Fibroblast of skin of back (primary cell): ENCODE measurements at places on chromosomes 5 and 9.

DNA sequence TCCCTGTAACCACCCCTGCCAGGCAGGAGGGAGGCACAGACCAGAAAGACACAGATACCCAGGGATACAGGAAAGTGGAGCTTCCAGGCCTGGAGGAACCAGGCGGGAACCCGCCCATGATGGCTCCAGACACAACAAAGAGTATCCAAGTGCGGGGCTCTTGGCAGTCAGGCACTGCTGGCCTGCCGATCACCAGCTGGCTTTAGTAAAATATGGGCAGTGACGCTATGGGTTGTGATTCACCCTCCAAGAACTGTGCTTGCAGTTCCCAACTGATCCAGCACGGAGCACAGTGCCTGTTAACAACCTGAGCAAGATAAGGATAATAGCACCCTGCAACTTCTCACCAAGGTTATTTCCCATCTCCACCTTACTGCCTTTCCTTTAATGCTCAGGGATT is 463.3 kb downstream of the IRX1 start:
- peak; percentile 13 for DNase-seq

DNA sequence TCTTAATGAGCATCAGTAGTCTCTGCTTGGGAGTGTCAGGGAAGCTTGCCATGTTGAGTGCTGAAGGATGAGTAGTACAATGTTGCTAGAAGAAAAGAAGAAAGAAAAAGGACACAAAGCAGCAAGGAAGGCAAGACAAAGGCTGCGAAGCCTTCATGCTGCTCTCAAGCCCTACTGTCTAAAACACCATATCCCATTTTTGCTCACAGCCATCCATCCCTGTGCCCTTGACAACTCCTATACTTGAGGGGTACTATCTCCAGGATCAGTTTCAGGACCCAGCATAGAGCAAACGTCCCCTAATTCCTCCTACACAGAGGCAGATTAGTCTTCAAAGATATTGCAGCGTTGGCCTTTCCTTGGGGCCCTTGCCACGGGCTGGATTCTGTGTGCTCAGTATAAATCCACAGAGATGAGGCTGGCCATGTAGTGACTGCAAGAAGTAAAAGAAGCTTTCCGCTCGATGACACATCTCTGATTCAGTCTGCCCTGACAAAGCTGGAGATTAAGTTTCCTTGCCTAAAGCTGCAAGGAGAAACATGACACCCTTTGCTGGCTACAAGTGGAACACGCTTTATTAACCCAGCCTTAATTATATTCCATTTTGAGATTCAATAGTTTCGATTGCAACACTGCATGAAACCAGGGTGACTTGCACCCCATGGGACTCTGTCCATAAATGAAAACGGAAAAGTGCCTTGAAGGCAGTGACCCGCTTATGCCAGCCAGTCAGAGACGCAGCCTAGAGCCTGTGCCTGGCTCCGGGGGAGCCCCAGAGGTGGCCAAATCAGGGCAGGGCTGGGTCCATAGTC is 304.6 kb downstream of the ACTL7B start:
- DNase-seq, result peak; percentile 91

- DNase-seq, result no peak
Measured at GRCh38 chr9:89284076-89284475, 26.9 kb upstream of the CKS2 start.

DNA sequence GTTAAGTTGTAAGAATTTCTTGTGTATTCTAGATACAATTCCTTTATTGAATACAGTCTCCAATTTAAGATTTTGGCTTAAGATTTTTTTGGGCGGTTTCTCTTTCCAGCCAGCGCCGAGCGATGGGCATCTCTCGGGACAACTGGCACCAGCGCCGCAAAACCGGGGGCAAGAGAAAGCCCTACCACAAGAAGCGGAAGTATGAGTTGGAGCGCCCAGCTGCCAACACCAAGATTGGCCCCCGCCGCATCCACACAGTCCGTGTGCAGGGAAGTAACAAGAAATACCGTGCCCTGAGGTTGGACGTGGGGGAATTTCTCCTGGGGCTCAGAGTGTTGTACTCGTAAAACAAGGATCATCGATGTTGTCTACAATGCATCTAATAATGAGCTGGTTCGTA is 278.7 kb upstream of the TARS1 start:
- no peak for DNase-seq

DNA sequence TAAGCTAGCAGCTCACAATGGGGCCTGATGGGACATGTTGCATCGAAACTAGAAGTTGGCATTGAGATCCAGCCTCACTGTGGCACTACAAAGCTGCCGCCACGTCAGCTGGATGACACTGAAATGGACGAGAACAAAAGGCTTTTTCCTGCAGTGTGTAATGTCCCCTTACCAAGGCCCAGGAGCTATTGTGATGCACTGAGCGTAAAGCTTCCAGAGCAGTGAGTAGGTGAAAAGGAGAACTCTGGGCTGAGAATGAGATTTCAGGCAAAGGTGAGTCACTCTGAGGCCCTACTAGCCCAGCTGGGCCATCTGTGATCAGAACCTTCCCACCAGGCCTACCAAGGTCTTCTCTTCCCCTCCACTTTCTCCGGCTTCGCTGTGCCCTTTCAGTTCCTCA is 528.1 kb upstream of the KLF4 start:
- no peak for DNase-seq

DNA sequence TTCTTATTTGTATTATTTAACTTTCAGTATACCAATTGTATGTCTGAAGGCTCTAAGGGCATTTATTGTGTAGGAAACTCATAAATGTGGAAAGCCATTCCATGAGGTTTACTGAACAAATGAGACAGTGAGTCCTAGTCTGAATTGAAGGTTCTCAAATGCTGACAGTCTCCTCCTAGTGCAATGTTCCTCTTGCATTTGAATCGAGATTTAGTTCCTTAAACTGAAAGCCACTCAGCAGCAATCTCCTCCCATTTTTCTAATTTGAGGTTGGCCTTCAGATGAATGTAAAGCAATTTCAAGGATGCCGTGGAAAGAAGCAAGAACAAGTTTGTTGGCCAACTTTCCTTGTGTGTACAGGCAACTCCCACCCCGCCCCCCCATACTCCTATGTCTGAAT is 493.2 kb upstream of the KLF4 start:
- DNase-seq, result no peak

DNA sequence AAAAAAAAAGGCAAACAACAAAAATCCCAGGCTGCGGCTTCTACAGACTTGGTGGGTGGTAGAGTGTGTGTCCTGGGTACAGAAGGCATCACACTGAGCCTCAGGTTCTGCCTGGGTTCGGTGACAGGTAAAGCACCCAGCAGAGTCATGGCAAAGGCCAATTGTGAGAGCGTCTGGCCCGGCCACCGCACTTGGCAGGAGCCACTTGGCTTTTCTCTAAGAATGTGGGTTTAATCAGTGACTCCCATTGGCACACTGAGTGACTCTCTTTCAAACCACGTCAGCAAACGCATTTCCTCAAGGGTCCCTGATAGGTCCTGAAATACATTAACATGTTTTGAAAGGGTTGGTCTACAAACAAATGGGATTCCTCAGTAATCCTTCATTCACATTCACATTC is 17.0 kb downstream of the COL23A1 start:
- no peak for DNase-seq

DNA sequence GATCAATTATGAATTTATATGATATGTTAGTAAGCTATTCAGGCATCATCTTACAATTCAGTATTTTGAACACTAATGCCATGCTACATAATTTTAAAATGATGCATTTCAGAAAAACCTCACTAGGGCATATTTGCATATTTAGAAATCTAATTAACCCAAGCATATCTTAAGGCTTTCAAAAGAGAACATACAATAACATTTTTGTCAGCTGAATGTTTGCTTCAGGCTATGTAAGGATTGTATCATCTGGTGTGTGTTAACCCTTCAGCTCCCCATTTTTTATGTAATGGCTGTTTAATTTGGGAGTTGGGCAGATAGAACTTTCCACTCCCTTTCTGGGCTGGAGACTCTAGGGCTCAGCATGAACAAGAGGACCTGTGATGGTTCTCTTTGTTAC is 299.1 kb upstream of the EFNA5 start:
- DNase-seq, result peak; percentile 45

- no peak for DNase-seq
Measured at GRCh38 chr5:173205916-173206315, 29.1 kb downstream of the NKX2-5 start.

- DNase-seq, result no peak
Measured at GRCh38 chr9:78358329-78359051, 61.6 kb downstream of the PSAT1 start.

GRCh38 chr9:114155995-114156656 is 789 bp downstream of the COL27A1 start:
- no peak for DNase-seq

DNA sequence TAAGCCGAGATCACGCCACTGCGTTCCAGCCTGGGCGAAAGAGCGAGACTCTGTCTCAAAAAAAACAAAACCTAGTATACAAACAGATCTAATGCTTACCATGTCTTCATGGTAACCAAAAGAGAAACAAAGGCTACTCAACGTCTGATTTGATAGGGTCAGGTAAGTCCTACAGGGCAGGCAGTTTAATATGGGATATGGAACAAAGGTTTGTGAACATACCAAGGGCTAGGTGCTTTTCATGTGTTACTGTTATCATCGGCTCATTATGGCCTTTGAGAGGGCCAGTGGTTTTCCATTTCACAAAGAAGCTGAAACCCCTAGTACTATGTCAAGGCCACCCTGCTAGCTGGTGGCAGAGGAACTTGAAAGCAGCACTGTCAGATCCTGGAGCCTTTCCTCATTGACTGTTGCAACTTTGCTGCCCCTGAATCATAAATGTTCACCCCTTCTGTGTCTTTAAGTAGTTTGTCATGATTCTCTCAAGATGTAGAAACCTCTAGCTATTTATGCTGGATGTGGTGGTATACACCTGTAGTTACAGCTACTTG is 5.1 kb downstream of the IQGAP2 start:
- no peak for DNase-seq

DNA sequence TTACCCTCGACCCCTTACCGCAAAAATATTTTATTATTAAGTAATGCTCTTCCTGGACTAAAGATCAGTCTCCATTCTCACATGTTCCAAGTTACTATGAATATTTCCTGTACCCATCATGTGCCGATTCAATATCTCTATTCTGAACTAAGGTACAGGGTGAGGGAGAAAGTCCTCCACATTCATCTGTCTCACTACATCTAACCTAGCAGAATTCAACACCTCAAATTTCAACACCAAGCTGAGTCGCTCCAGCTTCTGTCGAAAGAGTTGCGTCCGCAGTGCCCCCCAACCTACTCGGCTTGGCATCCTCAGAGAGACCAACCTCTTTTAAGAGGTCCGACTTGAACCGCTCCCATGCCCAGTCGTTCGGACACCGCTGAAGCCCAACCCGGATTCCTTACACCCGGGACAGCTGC is 1.0 kb downstream of the CERT1 start:
- DNase-seq, result peak; percentile 45

DNA sequence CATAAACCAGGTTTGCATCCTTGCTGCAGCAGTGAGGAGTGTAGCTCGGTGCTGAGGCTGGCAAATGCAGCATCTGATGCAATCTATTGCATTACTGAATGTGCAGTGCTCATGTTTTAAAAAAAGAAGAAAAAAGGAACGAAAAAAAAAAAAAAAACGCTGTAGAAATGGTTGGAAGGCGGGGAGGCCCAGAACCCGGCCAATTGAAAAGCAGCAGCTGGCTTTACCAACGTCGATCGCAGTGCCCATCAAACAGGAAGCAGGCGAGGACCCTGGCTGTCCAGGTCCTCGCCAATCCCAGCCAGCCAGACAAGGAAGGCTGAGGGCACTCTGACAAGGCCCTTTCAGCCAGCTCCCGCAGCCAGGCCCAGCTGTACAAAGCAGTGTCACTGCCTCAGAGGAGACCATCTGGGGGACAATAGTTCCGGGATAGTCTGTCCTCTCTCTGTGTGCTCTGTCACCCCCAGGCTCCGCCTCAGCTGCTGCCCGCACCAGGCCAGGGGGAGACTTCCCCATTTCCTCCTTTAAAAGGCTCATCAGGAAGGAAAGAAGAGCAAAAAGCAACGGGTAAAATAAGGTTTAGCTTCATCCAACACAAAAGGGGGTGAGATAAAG is 21.8 kb upstream of the CPEB4 start:
- no peak for DNase-seq

- DNase-seq, result no peak
Measured at GRCh38 chr5:116370886-116371285, 203.7 kb downstream of the SEMA6A start.

- DNase-seq, result no peak
Measured at GRCh38 chr5:138438003-138438723, 694 bp upstream of the REEP2 start.

DNA sequence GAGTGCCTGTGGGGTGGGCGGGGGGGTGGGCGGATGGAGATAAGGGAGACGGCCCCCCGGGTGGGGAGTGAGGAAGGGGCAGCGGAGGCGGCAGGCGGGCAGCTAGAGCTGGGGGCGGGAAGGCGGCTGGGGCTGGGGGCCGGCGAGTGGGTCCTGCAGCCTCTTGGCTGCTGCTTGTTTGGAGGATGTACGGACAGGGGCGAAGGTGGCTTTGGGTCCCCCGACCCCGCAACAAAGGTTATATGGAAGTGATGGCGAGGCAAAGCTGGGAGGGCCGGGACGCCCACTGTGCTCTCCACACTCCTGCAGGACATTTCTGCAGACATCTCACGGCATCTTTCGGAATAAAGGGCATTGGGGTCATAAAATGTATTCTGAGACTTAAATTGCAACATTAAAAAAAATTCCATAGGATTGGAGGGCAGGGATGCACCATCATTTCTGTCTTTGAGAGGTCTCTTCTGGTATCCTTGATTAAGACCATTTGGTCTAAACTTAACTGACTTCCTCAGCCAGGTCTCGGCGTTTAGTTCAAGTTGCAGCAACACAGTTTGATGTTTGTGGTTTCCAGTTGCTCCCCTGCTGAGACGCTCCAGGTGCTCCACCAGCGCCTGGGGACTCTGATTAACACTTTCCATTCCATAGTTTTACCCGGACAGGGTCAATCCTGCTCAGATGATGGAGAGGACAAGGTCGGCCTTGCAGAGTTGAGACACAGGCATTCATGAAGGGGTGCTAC is 101.6 kb upstream of the SSBP2 start:
- DNase-seq, result no peak

GRCh38 chr5:115424446-115424845 is 120.1 kb downstream of the FEM1C start:
- no peak for DNase-seq

GRCh38 chr5:172929371-172929838 is 29.8 kb upstream of the RPL26L1 start:
- peak; percentile 59 for DNase-seq

DNA sequence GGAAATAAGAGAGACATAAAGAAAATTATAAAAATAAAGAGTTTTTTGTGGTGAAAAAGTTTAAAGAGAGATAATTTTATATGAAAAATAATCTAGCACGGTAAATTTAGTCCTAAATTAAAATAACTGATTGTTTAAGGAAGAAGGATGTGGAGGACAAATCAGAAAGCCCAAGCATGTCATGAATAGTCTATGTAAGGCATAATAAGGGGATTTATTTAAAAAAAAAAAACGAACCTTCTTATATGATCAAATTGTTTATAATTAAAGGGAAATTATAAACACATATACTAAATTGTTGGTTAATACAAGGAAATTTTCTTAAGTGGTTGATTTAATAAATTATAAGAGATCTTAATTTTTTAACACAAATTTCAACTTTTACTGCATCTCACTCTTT is 551.8 kb upstream of the TYRP1 start:
- no peak for DNase-seq

- DNase-seq, result peak; percentile 51
Measured at GRCh38 chr5:120297616-120298015, 166.5 kb upstream of the PRR16 start.

DNA sequence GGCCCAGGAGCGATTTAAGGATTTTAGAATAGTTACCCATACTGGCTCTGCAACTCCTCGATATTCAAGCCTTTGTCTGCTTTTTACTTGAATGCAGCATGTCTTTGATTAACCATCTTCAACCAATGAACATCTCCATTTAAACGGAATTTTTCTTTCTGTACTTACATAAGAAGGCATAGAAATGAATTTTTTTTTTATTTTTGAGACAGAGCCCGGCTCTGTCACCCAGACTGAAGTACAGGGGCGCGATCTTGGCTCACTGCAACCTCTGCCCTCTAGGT is 825 bp upstream of the RIOK2 start:
- no peak for DNase-seq
